ENCODE measurements at places on chromosomes 11 and 22.

GRCh38 chr22:19111140-19111539, 11.1 kb downstream of the DGCR2 start:
- DNase-seq, result no peak

DNA sequence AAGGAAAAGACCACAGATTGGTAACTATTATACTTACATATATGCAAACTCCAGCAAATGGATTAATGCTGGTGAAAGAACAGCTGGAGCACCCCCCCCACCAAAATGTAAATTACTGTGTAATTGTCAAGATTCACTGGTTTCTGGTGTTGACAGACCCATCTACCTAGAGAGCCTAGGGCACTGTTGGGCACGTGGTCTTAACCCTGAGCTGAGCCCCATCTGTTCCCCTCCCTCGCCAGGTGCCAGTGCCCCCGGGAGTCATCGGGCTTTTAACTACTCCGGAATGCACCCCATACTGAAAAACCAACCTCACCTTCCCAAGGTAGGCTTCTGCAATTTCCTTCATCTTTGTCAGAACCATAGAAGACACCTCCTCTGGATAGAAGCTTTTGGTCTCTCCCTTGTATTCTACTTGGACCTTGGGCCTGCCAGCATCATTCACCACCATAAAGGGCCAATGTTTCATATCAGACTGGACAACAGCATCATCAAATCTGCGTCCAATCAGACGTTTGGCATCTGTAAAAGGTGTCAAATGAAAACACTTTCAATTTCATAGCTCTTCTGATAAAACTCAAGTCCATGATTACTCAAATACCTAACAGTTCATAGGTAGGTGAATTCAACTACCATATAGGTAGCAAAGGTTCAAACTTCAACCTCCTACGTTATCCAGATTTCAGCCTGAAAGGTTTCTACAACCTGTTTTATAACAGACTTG, 1.5 kb downstream of the HSPA8 start:
- DNase-seq, result no peak

DNA sequence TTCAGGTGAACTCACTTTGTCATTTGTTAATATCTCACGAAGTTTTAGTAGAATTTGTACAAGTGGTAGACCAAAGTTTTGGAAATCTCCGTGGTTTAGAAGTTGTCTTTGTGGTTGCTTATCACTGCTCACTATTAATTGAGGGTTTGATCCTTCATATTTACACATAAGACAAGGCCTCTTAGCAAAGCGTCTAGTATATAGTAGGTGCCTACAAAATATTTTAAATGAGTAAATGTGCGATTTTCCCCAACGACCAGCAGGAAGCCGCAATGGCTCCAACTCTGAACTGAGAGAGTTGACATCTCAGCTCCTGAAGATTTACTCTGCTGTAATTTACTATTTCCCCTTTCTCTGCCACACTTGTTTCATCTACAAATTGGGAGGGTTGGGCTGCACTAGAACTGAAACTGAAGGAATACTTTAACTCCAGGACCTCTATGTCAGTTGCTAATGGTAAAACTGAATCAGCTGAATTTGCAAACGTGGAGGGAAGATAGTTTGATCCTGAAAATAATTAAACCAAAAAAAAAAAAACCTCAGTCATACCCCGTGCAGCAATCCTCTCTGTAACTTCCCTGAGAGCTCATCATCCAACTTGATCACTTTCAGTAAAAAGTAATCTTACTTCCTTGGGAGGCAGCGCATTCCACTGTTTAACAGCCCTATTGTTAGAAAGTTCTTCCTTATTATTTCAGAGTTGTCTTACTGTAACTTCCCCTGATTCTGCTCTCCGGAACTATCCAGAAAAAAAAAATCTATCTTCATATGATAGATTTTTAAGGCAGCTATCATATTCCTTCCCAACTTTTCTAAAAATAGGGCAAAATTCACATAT, 1.3 kb upstream of the SBF2 start:
- no peak for DNase-seq

DNA sequence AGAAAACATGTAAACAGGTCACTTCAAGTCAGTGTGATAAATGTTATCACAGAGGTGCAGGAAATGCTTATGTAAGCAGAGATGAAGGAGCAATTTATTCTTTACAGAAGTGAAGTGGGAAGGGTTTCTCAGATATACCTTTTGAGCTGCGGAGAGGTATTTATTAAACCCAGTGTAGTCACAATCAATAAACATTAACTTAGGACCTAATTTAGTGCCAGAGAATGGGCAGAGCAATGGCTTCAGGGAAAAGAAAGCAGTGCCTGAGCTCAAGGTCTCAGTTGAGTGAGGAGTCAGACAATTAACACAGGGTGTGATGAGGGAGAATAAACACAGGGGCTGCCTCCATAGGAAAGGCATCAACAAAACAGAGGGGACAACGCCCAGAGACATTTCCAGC, 1.9 kb downstream of the MS4A5 start:
- DNase-seq, result no peak

- no peak for DNase-seq
Observed at GRCh38 chr11:111913031-111913861, 712 bp downstream of the HSPB2 start.

- no peak for DNase-seq
Observed at GRCh38 chr11:61972672-61973475, 5.4 kb upstream of the FTH1 start.

- DNase-seq, result no peak
Observed at GRCh38 chr22:26131589-26132154, 37.6 kb upstream of the SEZ6L start.

GRCh38 chr22:48803171-48803947, 1024.3 kb downstream of the BRD1 start:
- no peak for DNase-seq

GRCh38 chr11:10477690-10478046, 22.6 kb downstream of the AMPD3 start:
- no peak for DNase-seq

GRCh38 chr11:135073870-135074269, 661.8 kb upstream of the B3GAT1 start:
- DNase-seq, result no peak

DNA sequence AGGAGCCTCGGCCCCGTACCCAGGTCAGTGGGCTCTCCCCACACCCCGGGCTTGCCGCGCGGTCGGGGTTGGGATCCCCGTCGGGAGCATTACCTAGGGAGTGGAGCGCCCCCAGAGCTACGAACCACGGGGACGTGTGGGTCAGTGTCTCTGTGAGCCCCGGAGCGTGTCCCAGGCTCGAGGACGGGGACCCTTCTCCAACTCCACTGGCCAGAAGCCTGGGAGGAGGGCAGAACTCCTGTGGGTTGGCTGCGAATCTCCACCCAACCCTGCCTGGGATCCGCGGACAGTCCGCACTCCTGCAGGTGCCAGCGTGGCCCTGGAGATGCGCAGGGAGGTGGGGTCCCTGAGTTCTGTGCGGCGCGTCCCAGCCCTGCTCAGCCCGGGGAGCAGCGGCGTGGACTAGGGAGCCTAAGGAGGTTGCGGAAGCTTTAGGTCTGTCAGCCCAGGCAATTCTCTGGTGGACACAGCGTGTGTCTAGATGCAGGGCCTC, 346 bp downstream of the PPFIBP2 start:
- DNase-seq, result no peak

DNA sequence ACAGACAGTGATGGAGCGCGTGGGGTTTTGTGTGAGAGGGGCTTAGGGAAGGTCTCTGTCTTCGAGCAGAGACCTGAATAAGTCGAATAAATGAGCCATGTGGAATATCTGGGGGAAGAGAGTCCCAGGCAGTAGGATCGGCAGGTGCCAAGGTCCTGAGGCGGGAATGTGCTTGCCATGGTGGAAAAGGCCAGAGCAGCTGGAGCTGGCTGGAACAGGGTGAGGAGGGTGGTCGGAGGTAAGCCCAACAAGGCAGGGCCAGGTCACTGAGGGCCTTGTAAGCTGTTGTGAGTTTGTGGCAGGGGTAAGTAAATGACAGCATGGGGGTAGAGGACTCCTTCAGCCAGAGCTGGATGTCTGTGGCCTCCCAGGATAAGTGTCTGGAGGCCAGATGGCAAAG, 71.3 kb downstream of the TP53I11 start:
- no peak for DNase-seq

- no peak for DNase-seq
Observed at GRCh38 chr11:114169321-114169749, 109.8 kb downstream of the ZBTB16 start.

DNA sequence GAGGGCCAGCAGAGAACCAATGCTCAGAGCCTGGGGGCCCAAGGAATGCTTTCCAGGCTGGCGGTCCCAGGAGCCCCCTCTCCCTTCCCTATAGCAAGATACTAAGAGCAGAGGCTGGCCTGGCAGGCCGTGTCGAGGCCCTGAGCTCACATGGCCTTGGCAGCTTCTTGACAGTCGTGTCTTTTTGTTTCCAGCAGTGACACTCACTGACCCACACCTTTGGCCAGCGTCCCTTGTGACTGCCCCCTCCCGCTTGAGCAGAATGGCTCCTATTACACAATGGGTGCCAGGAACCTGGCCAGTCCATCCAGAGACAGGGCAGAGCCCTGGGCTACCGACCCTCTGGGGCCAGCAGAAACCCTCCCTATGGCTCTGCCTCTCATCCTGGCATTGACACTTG, 6.4 kb upstream of the CCND1 start:
- no peak for DNase-seq

All from muscle of arm (tissue), 14 donors.